ENCODE measurements at places on chromosomes 13 and 19.
A peak's percentile ranks its signal among the peaks of the same experiment; 100 is the strongest.

DNA sequence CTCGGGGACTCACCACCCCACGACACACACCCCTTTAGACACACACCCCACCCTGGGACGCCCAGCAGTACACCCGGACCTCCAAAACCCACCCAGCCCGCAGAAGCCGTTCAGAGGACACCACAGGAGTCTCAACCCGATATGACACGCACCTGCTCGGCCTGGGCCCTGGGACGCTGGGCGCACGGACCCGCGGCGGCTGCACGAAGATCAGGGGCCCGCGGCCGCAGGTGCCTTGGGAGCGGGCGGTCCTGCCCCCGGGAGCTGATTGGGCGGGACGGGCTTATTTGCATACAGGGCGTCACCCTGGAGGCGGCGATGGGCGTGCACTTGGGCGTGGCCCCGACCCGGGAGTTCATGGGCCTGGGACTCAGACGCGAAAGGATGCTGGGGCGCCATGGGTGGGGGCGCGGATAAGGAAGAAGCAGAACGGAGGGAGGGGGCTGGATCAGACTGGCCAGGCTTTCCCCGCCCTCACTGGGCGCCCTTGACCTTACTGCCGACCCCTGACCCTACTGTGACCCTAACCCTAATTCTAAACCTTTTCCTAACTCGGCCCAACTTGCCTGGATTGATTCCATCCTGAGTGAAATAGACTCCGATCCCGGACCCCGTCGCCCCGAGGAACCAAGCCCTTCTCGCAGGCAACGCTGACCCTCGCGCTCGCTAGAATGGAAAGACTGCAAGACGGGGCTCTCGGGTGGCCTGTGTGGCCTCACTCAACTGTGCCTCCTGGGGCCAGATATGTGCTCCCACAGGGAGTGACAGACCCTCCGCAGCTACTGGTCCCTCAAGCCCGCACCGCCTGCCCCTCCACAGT is at the start of gene MEF2B:
MEF2B (minus strand) TSS at position 211 of the 820 bp plus-strand sequence. CDS start 19,528 bp downstream, outside the sequence.
- peak; percentile 71 for DNase-seq

- DNase-seq, result peak; percentile 80
These were observed 22.3 kb upstream of the TFDP1 start for GRCh38 chr13:113562085-113562749.

- DNase-seq, result no peak
These were observed 160.2 kb downstream of the PDS5B start for GRCh38 chr13:32746474-32746873.

- peak; percentile 23 for DNase-seq
These were observed 14.5 kb upstream of the SIGLEC14 start for GRCh38 chr19:51660975-51661600.

Measured in 8988T (cell line).